T-cell (primary cell): ENCODE measurements at places on chromosomes 16 and 17. TPM values are rescaled to one million over a fixed set of nuclear protein-coding genes. Genes with fewer than 3 reads are reported as not detected.
A peak's percentile ranks its signal among the peaks of the same experiment; 100 is the strongest.

- DNase-seq, result no peak
Measured at GRCh38 chr17:6452471-6453266, 8.4 kb downstream of the PIMREG start.

- DNase-seq, result no peak
Measured at GRCh38 chr17:42386777-42387657, 1.2 kb downstream of the STAT3 start.

- DNase-seq, result no peak
Measured at GRCh38 chr17:1787301-1787902, 25.5 kb downstream of the SERPINF1 start.

GRCh38 chr17:78610951-78611511 is 33.8 kb upstream of the DNAH17 start:
- DNase-seq, result no peak

GRCh38 chr16:87474017-87474416 is 18.8 kb downstream of the ZCCHC14 start:
- no peak for DNase-seq

GRCh38 chr16:50530277-50531236 is 17.6 kb upstream of the NKD1 start:
- no peak for DNase-seq

DNA sequence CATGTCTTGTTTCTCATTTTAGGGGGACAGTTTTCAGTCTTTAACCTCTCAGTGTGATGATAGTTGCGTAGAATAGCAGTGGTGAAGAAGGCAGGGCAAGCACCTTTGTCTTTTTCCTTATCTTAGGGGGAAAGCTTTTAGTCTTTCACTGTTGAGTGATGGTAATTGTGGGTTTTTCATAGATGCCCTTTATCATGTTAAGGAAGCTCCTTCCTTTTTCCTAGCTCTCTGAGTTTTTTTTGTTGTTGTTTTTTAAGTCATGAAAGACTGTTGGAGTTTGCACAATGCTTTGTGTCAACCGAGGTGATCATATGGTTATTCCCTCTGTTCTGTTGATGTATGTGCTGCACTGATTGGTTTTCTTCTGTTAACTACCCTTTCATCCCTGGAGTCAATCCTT is 15.7 kb downstream of the NOL11 start:
- no peak for DNase-seq

GRCh38 chr16:88570691-88571092 is 489 bp downstream of the ZC3H18 start:
- DNase-seq, result peak; percentile 41

- no peak for DNase-seq
Measured at GRCh38 chr17:82645516-82645915, 2.7 kb downstream of the WDR45B start.

GRCh38 chr16:79599256-79599836 is 1.2 kb downstream of the MAF start:
- no peak for DNase-seq

DNA sequence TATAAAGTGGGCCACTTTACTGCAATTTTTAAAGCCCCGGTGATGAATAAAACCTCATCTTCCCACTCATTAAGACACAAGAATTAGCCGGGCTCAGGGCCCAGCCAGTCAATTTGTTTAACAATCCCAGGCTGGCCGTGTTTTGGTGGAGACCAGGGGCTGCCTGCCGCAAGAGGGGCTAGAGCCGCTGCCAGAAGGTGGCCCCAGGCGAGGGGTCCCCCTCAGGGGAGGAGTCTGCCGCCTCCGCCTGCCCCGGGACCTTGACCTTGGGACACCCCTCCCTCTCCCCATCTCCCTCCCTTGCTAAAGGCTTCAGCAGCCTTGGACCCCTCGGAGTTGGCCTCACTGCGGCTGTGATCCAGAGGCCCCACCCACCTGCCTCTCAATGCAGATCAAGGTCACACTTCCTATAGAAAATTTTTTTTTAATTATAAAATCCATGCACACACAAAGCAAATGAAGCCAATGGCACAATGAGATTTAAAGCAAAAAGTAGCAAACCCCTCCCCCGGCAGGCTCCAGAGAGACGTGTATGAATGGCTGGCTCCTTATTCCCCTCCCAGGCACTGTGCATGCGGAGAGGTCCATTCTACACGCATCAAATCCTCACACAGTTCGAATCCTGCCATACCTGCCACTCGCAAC is 23.0 kb upstream of the SLC38A10 start:
- DNase-seq, result no peak

- DNase-seq, result no peak
Measured at GRCh38 chr17:81084680-81085419, 49.9 kb downstream of the BAIAP2 start.

DNA sequence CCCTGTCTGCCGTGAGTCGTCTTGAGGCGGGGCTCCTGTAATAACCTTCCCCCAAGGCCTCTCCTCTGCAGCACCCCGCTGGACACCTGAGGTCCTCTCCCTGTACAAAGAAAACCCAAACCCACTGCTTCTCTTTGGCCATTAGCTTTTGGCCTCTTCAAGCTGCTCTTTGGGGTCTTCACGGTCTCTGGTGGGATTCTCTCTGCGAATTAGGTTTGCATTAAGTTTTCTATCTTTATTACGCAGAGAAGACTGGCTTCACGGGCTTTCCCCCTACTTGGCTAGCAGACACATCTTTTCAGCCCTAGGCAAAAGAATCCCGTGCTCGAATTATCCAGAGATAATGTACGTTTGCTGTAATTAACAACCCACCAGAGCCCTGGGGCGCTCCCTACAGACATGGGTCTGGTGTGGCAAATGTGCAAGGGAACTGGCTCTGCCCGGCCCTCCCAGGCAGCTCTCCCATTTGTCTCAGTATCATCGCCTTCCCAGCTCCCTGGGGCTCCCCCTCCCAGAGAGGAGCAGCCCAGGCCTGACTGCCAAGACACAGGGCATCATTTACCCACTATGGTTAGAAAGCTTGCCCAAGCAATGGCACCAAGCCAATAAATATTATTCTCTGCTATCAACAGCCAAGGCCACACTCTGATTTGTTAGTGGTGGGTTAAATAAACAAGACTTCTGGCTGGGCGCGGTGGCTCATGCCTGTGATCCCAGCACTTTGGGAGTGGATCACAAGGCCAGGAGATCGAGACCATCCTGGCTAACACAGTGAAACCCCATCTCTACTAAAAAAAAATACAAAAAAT is 24.7 kb upstream of the KLHDC4 start:
- no peak for DNase-seq

DNA sequence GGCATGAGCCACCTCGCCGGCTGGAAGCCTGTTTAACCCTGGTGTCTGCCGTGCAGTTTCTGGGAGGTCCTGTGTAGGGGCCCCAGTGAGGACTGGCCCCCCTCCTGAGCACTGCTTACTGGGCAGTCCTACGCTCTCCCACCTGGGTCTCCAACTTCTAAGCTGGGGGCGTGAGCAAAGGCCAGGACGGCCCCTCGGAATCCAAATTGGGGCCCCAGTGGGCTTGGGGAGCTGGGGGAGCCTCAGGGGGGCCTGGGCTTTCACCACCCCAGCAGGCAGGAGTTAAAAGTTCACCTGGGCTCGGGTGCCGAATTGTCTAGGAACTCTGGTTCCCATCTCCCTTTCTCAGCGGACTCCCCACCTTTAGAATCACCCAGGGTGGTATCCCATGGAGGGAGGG is 7.2 kb upstream of the SLC38A10 start:
- no peak for DNase-seq

DNA sequence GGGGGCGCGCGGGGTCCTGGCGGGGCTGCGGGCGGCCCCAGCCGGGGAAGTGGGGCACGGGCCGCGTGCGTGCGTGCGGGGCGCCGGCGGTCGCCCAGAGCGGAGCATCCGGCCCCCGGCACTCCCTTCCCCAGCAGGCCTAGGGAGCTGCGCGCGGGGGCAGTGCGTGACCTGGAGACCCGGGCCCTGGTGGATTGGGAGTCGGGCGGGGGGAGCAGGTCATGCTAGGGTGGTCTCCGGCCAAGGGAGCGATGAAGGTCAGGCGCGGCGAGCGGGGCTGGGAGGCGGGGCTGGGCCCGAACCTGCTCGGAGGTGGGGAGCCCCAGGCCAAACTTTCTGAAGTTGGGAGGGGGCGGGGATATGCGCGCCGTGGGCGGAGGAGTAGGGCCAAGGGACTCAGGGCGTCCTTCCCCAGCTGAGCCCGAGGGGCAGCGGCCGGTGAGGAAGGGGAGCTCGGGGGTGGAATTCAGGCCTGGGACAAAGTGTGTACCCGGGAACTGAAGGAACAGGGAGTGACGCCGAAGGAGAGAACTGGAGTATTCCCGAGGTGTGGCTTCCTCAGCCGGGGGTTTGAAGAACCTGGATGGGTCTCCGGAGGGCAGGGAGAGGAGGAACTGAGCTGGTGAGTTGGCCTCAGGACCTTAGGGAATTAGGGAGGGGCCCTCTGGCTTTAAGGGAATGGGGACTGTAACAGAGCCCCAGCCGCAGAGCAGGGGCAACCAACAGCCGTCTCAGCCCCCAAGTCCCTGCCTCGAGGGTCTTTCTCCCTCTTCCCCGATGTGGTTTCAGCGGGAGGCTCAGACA is 589 bp downstream of the XYLT2 start:
- no peak for DNase-seq

DNA sequence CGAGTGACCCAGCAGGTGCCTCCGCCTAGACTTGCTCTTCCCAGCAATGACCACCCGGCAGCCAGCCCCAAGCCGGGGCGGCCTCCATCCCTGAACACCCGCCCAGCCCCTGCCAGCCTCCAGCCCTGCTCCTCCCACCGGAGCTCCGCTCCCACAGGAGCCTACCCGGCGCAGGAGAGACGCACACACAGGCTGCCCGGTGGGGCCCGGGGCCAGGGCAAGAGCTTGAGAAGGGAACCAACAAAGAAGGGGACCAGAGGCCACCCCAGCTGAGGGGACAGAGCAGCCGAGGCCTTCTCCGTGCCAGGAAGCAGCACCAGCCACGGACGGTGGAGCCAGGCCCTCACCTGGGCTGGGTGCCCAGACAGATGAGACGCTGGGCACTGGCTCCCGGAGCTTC is 13.8 kb downstream of the PKD1 start:
- no peak for DNase-seq

DNA sequence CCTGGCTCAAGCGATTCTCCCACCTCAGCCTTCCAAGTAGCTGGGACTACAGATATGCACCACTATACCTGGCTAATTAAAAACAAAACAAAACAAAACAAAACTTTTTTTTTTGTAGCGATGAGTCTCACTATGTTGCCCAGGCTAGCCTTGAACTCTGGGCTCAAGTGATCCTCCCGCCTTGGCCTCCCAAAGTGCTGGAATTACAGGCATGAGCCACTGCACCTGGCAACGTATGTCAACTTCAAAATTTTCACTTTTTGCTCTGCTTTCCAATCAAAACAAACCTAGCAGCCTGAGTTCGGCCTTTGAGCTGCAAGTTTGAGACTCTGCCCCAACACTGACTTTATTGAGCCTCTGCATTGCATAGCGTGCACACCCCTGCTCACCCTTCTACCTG is 4.5 kb upstream of the RAI1 start:
- no peak for DNase-seq

DNA sequence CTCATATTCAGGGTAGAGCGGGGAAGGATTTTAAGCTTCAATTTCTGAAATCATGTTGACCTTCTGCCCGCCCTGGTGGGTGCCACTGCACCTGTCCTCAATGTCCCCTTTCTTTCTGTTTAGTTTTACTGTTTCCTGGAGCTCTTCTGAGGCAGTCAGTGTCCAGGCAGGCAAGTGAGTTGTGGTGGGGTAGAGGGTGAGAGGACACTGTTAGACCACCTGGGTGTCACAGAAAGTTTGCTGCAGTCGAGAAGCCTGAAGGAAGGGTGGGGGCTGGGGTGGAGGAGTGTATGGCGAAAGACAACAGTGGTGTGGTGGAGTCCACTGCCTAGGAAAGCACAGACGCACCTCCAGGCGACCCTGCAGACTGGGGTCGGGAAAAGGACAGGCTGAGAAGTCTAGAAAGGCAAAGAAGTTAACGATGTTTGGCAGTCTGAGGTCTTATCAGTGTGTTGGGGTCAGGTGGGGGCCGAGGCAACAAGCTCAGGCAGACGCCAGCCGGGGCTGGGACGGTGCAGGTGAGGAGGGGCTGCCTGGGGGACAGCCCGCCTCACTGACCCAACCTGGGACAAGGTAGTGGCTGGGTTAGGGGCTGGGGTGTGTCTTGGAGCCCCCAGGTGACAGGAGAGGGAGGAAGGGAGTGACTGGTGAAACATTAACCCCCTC is 23.3 kb upstream of the HOXB13 start:
- DNase-seq, result no peak

- no peak for DNase-seq
Measured at GRCh38 chr17:63445065-63445464, 1.0 kb downstream of the CYB561 start.

DNA sequence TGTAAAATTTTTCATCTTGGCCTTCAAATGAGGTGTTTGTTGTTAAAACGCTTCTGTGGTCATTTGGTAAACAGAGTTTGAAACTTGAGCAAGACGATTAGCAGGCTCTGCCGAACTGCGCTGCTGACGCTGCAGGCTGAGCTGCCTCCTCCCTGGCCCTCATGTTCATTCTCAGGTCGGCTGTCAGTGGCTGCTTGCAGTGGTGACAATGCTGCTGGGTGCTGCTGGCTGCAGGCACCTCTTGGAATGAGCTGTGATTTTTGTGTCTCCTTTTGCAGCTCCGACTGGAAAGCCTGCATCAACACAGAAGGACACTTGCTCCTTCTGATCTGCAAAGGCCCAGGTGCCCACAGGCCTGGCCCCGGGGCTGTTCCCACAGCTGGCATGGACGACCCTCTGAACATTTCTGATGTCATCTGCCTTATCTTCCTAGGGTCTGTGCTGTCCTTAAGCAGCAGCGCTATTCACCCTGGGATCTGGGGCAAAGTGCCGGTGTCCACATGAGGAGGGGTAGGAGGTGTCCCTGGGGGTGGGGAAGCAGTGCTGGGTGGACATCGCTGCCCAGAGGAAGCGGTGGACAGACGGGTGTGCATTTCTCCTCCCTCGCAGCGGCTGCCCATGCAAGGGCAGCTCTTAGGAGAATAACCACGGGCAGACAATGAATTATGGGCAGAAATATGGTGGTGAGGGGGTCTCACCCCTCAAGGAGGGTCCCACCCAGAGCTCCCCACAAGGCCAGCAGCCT is 23.1 kb upstream of the OSGIN1 start:
- DNase-seq, result no peak

- DNase-seq, result no peak
Measured at GRCh38 chr17:51322390-51323029, 62.2 kb downstream of the UTP18 start.

DNA sequence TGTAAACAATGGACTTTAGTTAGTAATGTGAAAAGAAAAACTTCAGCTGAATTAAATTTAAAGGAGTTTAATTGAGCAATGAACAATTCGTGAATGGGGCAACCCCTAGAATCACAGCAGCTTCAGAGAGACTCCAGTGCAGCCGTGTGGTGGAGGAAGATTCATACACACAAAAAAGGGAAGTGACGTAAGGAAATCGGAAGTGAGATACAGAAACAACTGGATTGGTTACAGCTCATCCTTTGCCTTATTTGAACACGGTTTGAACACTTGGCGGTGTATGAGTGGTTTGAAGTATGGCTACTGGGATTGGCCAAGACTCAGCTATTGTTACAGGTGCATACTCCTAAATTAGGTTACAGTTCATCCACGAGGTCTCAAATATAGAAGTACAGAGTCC is 460.4 kb upstream of the ASIC2 start:
- DNase-seq, result no peak

GRCh38 chr17:80791758-80792284 is 199.8 kb upstream of the CHMP6 start:
- no peak for DNase-seq

Gene RFFL
- total RNA-seq, result 51.3 TPM

Gene PLXDC1
- 6.3 TPM for total RNA-seq

Gene CDH11
- 0.53 TPM for total RNA-seq

Gene ZSCAN10
- total RNA-seq, result 0.19 TPM

Gene C16orf92
- total RNA-seq, result not detected

Gene C16orf46
- 0.26 TPM for total RNA-seq

Gene OSBPL7
- total RNA-seq, result 42.6 TPM

Gene FGF11
- total RNA-seq, result 2.4 TPM

Gene TBC1D3E
- total RNA-seq, result not detected

Gene COX10
- 18.0 TPM for total RNA-seq

Gene TMEM235
- not detected for total RNA-seq
